ENCODE measurements at places on chromosomes 4 and X.

- no peak for DNase-seq
These were observed 182.7 kb downstream of the KIT start for GRCh38 chr4:54840430-54840829.

GRCh38 chr4:134327274-134328122 is 125.9 kb upstream of the PABPC4L start:
- no peak for DNase-seq

GRCh38 chr4:180560896-180561295 is 1682.3 kb upstream of the TENM3 start:
- no peak for DNase-seq

DNA sequence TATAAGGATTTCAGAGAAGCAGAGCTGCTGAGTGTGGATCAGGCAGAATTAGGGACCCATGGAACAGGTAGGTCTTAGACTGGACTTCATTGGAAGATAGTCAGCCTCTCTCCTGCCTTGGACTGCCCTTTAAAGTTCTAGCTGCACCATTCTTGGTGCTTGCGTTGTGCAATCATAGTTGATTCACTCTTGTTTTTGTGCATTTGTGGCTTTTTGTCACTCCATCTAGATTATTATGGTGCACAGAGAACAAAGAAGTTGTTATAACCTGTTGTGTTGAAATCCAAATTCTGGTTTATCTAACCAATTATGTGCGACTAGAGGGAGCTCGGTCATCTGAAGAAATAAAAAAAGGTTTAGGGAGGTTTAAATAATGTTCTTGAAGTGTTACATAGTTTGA is 59.3 kb downstream of the JADE1 start:
- DNase-seq: no peak

GRCh38 chrX:134936542-134936941 is 54.2 kb upstream of the SMIM10 start:
- no peak for DNase-seq

- no peak for DNase-seq
These were observed 58.9 kb upstream of the DKK2 start for GRCh38 chr4:107094976-107095375.

GRCh38 chr4:109209647-109210046 is 92.8 kb downstream of the COL25A1 start:
- no peak for DNase-seq

- no peak for DNase-seq
These were observed 46.3 kb downstream of the SPANXD start for GRCh38 chrX:141652286-141652685.

DNA sequence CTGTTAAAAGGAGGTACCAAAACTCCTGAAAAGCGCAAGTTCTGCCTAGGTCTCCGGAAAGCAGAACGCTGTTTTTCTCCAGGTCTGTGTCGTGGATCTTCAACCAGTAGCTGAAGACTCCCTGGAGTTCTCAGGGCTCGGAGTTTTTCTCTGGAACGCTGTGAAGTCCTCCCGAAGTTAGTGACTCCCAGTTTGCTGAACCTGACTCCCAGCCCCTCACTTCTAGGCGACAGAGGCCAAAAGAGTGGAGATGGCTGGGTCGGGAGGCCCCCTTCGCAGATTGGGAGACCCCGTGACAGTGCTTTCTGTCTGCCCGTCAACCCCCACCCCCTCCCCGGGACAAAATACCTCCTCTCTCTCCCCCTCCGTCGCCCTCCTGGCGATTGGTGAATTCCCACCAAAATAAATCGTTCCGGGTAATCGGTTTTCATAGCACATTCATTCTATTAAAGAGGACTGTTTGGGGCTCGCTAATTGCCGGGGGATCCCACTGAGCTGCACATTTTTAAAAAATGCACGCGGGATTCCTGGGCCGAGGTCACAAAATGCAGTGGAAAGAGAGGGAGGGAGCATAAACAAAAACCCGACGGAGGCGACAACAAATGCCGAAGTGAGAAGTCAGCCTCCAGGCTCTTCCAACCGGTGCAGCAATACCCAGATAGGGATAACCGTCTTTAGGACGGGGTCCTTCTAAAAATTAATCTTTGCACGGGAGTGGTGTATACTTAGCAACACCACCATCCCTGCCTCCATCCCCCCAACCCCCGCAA is 4.0 kb upstream of the MSX1 start:
- no peak for DNase-seq

- DNase-seq: no peak
These were observed 63.1 kb downstream of the RTL3 start for GRCh38 chrX:78595901-78596502.

DNA sequence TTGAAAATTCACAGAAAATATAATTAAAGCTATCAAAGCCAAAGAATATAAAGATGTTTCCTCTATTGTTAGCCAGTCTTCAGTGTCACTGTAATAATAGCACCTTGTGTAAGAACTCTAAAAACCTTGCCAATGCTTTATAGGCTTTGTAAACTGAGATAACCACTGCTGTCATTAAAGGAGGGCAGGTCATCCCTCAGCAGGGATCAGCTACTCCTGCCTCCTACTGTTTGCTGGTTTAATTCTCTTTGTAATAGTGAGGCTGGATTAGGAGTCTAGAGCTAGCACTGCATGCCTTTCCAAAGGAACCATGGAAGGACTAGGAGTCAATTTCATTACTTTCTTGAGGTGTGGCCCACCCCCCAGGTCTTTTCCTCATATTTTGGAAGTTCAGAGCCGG is 46.2 kb downstream of the FHIP1A start:
- DNase-seq: no peak

GRCh38 chr4:81482326-81482725 is 10.6 kb upstream of the RASGEF1B start:
- no peak for DNase-seq

- DNase-seq: no peak
These were observed 269.3 kb upstream of the HS3ST1 start for GRCh38 chr4:11698033-11698432.

GRCh38 chr4:188903986-188904385 is 764.7 kb downstream of the TRIML1 start:
- DNase-seq: no peak

All from activated T-cell treated with anti-CD3 and anti-CD28 coated beads for 4 hours (primary cell).